Stimulated activated CD4-positive, alpha-beta T cell treated with anti-CD3 and anti-CD28 coated beads, Interleukin-1b, Interleukin-23, amount 100 ng/mL, for 1 hour (primary cell): ENCODE measurements at places on chromosomes 12 and 14.

GRCh38 chr14:80213602-80214001 lies 2.3 kb upstream of the DIO2 start:
- no peak for DNase-seq

GRCh38 chr14:68521961-68522509 lies 270.8 kb downstream of the ZFP36L1 start:
- no peak for DNase-seq

- no peak for DNase-seq
Measured at GRCh38 chr14:20035938-20036337, at the start of gene OR4K13. Gene OR4K13 (minus strand): TSS chr14:20036038. CDS start chr14:20034758, 1,280 bp downstream.

DNA sequence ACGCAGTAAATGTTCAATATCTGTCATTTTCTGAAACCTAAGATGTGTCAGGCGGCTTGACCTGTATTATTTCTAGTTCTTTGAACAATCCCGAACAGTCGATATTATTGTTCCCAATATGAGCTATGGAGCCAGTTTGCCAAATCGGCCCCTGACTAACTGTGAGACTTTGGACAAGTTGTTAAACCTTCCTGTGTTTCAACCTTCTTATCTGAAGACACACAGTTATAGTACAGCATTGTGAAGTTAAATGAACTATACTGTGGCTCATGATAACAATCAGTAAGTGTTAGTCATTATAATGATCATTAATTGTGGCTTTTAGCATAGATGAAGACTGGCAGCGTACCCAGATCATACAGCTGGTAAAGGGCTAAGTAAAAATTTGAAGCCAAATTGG lies 23.4 kb downstream of the DDX47 start:
- DNase-seq: no peak

- DNase-seq: no peak
Measured at GRCh38 chr12:125470838-125471783, 405.9 kb downstream of the AACS start.

DNA sequence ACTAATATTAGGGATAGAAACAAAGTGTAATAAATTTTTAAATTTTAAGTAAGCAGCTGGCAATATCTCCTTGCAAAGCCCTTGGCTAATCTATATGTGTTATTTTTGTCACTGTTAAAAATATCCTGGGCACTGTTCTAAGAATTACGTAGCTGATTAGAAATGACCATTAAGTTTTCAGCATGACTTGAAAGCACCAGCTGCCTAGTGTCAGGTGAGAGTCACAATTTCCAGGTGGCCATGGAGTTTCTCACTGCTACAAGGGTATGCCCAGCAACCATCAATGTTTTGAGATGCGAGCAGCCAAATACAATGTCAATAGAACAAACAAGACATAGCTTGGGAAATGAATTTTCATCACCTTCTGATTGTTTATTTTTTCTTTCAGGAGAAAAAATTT lies 23.3 kb upstream of the GYS2 start:
- no peak for DNase-seq

DNA sequence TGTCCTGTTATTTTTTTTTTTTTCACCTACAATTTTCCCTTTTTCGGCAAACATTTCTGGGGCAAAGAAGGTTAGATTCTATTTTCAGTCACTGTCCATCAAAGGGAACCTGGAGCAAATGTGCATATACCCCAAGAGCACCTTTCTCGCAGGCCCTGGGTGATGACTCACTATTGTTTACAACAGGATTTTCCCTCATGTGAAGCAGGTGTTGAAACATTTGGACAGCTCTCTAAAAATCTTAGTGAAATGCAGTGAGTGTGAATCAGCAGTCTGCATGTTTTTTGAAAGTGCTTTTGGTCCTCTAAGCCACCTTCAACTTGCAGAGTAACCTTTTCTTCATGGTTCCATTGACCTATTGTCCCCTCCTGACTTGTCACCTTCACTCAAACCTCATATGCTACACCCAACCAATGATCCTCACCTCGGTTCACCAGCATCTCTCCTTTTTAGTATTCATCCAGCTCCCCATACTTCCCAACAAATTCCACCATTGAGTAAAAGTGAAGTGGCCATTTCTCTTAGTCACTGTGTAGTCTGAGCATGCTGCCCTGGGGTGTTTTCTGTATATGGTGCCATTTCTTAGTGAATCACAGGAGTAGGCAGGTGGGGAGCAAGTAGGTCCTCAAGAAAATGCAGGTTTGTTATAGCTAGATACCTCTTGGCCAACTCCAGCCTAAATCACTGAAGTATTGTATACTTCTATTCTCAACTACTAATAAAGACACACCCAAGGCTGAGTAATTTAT lies 260.2 kb downstream of the BMP4 start:
- no peak for DNase-seq

- DNase-seq: no peak
Measured at GRCh38 chr12:131971226-131971625, 21.5 kb downstream of the EP400 start.
